ENCODE measurements at places on chromosomes 2 and 18.

DNA sequence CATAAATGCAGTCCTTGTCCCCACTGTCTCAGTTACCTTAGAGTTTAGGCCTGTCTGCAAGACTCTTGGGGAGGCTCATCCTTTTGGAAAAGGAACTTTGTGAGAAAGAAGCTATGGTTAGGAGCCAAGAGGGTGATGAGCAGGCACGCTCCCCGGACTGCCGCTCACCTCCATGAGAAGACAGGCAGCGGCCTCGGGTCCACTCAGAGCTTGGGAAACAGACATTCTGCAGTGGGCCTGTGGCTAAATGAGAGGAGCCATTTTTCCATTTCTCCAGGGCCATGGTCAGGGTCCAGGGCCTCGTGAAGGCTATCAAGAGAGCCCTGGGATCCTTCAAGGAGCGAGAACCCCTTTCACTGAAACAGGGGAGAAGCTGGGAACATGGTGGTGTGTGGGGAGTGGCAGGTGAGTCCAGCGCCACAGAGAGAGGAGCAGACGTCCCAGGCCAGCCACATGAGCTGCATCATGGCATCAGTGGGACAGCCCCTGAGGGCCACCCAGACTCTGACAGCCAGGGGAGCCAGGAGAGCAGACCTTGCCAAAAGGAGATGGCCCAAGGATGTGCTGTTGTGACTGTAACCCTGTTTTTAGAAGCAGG is 4.0 kb upstream of the TEX51 start:
- DNase-seq, result no peak

DNA sequence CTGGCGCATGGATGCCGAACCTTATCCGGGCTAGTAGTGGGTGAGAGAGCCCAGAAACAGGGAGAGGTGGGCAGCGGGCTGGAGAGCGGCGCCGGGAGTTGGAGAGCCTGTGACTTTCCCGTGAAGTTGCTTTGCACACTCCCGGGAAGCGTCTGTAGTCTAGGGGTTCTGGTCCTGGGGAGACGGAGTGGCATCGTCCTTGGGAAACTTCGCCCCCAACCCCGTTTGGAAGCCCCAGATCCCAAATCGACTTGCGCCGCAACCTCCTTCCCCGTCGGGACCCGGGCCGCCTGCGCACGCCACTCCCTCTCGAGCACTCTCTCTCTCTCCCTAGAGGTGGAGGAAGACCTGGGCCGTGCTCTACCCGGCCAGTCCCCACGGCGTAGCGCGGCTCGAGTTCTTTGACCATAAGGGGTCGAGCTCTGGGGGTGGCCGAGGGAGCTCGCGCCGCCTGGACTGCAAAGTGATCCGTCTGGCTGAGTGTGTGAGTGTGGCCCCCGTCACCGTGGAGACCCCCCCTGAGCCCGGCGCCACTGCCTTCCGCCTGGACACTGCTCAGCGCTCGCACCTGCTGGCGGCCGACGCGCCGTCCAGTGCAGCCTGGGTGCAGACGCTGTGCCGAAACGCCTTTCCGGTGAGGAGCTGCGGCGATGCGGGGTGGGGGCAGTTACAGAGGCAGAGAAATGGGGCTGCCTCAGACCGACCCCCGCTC is 456 bp downstream of the DOK1 start:
- DNase-seq, result no peak

DNA sequence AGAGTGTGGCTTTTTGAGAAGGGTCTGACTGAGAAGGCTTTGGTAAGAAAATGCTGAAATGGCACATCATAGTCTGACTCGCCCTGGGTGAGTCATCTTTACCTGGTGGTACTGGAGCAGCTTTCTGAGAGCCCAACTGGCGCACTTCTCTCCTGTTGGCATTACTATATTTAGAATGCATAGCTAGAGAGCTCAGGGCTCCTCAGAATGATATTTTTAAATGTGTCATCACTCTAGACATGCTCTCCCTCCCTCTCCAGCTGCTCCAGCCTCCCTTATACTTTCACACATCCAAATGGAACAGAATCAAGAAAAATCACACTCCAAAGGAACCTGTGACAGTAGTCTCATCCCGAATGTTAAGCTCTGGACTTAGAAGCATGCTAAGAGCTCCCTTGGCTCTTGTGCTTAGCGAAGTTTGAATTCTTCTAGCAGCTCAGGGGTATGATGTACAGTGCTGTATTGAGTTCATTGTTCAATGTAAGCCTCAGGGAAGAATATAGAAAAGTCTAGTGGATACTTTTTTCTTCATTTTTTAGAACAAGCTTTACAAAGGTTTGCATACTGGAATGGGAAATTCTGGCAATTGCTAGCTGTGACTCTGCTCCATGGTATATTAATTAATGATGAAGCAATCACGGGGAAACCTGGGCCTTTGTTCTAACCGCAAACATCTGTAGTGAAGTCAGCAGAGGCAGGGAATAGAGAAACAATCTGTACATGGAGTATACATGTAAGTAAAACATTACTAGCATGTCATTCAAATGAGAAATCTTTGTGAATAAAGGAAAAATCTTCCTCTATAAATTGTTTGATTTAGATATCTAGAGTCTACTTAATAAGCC is 751.2 kb upstream of the NRXN1 start:
- no peak for DNase-seq

DNA sequence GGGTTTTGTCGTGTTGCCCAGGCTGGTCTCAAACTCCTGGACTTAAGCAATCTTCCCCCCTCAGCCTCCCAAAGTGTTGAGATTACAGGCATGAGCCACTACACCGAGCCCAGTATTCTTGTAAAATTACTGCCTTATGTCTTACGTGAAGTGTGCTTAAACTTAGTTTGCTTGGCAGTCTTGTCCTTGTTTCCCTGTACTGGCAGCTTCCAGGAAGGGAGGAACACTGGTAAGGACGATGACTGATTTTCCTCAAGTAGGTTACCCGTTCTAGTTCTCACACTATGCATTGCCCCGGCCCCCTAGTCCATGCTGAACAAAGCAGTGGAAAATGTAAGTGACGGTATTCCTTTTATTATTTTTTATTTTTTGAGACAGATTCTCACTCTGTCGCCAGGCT is 19.7 kb upstream of the GATA6 start:
- DNase-seq, result no peak

GRCh38 chr18:8883409-8883668 is 178.0 kb downstream of the MTCL1 start:
- no peak for DNase-seq

DNA sequence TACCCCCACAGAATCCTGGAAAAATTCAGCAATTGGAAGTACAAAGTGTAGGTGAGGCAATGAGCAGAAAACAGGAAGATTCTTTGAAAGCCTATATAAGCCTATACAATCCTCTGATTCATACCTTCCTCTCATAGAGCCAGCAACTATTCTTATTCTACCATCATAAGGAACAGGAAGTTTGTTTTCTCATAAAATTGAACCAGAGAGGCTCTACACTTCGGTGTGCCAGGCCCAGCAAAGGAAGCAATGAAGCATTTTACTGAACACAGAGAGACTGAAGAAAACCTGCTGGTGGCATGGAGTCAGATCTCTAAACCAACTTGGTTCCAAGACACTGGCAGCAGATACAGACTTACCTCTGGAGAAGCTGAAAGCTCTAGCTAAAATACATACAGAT is 18.7 kb downstream of the CASP8 start:
- no peak for DNase-seq

GRCh38 chr18:68742206-68742605 is 27.3 kb upstream of the TMX3 start:
- no peak for DNase-seq

DNA sequence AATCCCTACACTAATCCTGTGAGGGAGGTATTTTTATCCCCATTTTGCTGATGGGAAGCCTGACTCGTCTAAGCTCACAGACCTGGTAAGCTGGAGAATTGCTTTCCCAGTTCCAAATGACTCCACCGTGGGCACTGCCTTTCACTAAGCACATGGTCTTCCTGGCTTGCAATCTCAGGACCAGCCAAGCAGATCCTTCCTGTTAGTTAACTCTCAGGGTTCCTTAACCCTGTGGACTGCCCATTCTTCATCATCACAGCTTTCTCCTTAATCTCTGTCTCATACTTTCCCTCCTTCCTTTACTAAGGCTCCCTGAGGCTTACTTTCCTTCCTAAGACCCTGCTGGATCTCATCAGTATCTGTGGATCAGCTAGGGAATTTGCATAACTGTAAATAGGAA is 122.2 kb upstream of the ZEB2 start:
- DNase-seq, result no peak

DNA sequence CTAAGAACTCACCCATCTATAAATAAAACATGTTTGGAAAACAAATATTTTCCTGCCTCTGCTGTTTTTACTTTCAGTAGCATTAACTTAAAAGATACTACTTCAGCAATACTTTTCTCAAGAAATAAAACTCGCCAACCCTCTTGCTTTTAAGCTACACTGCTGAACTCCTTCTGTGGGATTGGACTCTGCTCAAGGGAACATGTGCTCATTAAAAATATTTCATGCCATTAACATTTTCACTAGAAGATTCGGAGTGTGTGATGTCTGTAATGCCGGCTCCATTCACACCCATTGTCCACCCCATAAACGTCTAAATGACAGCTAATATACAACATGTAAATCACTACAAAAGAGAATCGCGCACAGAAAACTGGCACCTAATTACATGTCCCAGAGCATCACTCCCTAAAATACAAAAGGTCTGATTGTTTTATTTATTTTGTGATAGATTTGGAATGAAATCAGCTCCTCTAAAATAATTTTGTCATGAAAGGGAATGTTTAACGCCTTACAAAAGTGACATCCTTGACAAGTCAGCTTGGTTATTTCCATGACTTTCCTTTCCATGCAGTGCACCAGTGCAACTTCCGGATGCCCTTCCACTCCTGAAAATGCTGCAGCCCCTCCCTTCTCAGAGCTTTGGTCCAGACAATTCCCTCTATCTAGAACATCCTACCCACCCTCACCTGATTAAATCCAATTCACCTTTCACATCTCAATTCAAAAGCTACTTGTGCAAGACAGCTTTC is 73.1 kb downstream of the ANKRD44 start:
- DNase-seq, result no peak

DNA sequence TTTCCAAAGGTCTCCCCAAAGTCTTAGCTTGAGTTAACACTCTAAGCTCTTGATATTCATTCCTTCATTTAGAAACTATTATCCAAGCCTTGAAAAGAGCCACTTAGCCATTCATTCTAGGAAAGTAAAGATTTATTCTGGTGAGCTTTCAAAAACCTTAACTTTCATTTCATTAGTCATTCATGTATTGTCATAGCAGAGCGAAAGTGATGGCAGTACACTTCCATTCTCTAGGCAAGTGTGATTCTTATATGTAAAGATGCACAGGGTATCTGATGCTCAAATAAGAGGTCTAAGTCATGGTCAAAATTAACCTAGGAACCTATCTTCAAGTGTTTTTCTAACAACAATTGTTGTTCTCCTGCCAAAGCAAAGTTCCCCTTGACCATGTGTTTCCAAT is 553.0 kb upstream of the FANCL start:
- no peak for DNase-seq

DNA sequence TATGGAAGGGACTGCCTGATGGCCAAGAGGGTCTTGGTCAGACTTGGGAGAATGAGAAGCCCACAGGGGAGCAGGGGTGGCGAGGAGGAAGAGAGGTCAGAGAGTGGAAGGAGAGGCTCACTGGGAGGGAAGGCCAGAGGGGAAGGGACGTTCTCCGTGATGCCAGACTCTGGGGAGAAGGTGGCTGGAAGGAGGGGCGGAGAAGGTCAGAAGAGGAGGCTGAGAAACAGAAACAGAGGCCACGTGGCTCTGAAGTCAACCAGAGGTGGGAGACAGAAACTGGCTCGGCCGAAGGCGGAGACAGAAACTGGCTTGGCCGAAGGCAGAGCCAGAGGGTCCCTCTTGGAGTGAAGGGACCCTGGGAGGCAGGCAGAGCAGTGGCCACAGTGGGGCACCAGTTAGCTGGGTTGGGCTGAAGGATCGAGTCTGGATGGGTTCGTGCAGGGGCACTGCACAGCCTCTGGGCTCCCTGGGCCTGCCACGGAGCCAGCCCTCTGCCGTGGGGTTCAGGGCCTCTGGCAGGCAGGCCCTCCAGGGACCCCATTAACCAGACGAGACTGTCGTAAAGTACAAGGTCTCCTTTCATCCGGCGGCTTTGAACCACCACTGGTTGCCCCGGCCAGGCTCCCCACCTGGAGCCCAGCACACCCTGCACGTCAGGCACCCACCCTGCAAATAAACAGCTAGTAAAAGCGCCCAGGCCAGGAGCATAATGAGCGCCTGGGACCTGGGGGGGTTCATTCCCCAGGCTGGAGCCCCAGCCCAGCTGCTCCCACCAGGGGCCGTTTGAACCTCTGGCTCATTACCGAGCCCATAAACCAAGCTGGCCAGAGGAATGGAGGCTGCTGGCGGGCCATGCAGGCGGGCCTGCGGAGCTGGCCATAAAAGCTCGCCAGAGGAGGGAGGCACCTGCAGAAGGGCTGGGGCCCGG is 218.8 kb downstream of the DYSF start:
- DNase-seq, result no peak

GRCh38 chr2:122500316-122501105 is 745.1 kb downstream of the TSN start:
- DNase-seq, result no peak
